ENCODE measurements at places on chromosomes 5 and 9.

DNA sequence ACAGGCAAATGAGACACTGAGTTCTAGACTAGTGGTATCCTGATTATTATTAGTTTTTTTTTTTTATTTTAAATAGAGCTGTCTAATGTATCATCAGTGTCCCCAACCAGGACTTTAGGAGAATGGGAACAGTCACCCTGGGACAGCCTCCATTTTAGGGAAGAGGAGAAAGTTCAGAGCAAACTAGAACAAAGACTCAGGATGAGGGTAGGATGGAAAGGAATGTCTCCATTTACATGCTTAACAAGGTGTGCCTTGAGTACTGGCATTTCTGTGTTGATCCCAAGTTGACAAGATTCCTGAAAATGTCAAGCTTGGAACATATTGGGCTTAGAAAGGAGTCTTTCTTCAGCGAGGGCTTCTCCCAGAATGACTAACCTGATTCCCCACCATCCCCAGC, 223.5 kb downstream of the ARRDC3 start:
- no peak for DNase-seq

- DNase-seq: no peak
Measured at GRCh38 chr5:15539951-15540350, 40.0 kb downstream of the FBXL7 start.

DNA sequence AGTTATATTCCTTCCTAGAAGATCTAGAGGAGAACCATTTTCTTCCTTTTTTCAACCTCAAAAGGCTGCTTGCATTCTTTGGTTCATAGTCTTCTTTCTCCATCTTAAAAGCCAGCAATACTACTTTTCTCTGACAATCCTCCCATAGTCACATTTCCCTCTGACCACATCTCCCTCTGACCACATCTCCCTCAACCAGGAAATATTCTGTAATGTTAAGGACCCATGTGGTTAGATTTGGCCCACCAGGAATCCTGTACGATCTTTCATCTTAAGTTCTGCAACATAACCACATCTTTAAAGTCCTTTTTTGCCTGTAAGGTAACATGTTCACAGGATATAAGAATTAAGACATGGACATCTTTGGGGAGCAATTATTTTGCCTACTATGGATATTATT, 179.4 kb upstream of the SPEF2 start:
- DNase-seq: no peak

- DNase-seq: no peak
Measured at GRCh38 chr9:69486498-69486897, 161.5 kb downstream of the ENTREP1 start.

DNA sequence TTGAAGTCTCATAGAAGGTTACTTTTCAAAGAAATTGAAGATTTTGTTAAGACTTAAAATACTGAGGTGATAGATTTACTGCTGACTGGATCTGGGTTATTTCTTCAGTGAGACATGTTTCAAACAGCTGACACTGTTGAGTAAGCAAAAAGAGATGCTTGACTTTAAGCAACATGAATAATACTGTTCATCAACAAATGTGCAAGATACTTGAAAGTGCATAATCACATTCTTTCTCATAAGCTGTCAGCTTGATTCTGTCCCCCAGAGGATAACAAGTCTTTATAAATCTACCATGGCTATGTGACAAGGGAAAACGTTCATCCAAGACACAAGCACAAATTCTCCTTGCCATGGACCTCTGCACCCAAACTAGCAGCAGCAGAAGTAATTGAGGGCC, 260.1 kb upstream of the CDH18 start:
- DNase-seq: no peak

DNA sequence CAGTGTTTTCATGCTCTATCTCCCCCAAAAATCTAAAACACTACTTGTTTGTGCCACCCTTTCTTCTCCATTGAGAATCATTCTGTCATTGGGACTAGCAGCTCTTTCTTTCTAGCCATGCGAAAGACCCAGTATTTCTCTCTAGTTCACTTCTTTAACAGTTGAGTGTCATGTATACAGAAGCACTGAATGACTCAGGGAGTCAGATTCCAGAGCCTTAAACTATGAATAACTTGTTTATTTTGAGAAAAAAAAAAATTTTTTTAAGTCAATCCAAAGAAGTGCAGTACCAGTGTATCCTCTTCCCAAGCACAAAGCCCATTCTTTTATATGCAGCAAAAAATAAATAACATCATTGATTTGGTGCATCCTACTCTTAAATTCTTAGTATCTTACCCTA, 415.4 kb upstream of the GRAMD2B start:
- no peak for DNase-seq

- DNase-seq: no peak
Measured at GRCh38 chr5:181215997-181216989, 6.8 kb upstream of the TRIM41 start.

DNA sequence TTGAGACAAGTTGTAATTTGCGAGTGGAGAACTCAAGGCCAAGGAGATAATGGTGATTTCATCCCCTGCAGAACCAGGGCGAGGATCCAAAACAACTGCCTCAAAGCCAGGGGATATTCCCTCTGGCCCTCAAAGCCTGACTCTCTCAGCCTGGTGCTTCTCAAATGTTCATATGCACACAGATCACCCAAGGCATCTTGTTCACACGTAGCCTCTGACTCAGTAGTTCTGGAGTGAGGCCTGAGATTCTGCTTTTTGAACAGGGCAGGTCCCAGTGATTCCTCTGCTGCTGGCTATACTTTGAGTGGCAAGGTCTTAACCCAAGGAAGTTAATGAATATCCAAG, 30.2 kb upstream of the WWC1 start:
- DNase-seq: no peak

GRCh38 chr5:149397530-149397929, 18.4 kb upstream of the IL17B start:
- no peak for DNase-seq

- no peak for DNase-seq
Measured at GRCh38 chr5:72265032-72265877, 54.8 kb downstream of the MRPS27 start.

GRCh38 chr9:95087659-95088242, 229.8 kb downstream of the FANCC start:
- DNase-seq: no peak

DNA sequence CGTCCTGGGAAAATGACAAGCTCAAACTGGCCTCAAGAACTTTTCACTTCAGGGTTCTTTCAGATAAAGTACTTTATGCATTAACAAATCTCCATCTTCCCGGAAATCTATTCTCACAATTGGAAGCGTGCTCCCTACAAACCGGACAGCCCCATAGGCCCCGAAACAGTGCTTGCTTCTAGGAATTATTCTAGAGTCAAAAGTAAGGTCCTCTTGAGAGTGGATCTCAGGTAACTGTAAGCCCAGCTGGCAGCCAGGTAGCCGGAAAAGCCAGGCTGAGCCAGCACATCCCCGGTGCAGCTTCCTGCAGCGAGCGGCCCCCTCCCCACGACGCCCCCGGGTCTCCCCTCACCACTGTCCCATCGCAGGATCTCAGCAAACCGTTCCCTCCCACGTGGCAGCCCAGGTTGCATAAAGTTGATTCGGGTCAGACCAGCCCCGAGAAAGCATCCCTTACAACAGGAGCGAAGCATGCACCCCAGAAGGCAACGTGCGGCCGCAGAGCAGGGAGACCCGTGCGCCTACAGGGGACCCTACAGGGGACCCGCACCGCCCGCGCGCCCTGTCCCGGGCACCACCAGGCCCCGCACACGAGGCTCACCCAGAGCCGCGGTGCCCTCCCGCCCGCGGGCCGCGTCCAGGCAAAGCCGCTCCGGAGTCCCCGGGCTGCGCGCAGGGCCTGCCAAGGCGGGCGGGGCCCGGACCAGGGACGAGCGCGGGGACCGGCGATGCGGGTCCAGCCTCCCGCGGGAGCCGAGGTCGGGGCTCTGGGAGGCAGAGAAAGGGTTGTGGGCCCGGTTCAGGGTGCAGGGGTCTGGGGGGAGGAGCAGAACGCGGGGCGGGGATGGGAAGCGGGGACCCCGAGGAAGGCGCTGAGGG, 920 bp downstream of the LPCAT1 start:
- DNase-seq: no peak

GRCh38 chr9:33785914-33786313, 9.4 kb upstream of the PRSS3 start:
- DNase-seq: no peak

DNA sequence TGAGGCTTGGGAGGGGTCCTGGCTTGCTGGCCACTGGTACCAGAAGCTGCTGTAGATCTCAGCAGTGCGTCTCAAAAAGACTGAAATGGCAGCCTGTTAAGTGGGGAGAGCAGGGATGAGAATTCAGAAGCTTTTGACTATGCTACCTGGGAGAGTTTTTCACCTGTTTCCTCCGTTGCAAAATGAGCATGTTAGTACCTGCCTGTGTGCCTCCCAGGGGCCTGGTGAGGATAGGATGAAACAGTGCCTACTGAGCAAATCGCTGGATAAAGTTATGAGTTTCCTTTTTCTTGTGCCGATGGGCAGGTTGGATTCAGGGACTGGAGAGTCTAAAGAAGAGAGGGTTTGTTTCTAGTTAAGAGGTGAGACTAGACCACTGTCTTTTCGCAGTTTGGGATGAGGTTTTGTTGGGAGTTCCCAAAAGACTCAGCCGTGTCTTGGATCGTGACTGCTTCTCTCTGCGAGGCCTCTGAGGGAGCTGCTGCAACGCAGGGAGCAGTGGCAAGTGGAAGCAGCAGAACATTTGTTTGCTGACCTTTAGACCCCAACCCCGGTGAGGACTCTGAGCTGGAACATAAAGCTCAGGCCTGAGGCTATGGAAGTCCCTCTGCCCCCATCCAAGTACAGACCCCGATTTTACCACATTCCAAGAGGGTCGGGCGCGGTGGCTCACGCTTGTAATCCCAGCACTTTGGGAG, 1.4 kb downstream of the RALGPS1 start:
- DNase-seq: no peak

DNA sequence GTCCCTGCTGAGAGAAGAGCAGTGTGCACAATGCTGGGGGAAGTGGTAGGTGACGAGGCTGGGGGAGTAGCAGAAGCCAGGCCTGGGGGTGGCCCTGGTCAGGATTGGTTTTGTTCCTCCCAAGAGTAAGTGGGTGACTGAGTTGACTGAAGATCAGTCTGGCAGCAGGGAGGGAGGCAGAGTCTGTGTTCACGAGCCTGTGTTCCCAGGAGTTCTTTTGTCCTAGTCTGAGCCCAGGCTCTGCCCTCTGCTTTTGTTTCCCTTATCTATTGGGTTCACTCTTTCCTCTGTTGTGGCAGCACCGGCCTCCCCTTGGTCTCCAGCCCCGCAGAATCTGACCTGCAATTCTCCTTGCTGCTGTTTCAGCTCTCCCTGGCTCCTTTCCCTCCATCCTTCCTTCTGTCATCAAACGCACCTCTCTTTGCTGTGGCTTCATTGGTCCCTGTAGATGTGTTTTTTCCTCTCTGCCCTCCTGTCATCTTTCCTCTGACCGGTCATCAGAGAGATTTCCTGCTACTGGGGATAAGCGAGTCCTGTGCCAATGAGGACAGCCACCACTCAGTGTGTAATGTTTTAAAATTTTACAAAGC, 607.4 kb downstream of the KIF4B start:
- DNase-seq: no peak
